NCI-H2081 treated with DMSO at 0.1 percent for 48 hours (cell line): ENCODE measurements at places on chromosomes 7 and 10.

DNA sequence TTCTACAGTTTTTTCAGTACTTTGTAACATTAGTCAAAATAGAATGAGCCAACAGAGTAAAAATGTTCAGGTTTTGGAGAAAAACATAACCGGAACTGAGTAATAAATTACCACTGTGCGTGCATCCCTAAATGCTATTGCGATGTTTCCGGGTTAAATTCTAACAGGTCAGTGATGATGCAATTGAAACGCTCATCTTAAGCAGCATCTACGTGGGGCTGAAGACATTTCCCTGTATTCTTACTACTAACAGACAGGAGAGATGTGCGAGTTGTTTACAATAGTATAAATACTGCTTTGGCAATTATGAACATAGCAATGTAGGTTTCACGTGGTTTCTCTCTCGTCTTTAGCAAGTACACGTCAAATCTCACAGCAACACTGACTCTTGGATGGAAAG is 149.4 kb downstream of the USP6NL start:
- DNase-seq, result no peak

- DNase-seq, result no peak
Measured at GRCh38 chr10:24958721-24959381, 6.4 kb upstream of the PRTFDC1 start.

DNA sequence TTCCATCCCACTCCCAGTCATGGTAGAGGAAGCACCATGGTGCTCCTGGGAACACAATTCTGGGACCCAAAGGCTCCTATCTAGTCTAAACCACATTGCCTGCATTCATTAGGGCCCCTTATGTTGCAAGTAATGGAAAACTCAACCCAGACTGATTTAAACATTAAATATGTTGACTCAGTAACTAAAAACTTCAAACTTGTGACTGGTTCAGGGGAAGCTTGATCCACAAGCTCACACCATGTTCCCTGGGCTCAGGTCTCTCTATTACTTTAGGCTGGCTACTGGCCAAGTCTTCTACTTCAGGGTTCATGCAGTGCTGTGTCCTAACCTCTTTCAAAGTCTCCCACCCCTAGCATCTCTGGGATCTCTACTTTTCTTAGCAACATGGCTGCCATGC is 13.1 kb downstream of the WNT16 start:
- no peak for DNase-seq

GRCh38 chr10:93463723-93464476 is 18.2 kb downstream of the MYOF start:
- no peak for DNase-seq

- no peak for DNase-seq
Measured at GRCh38 chr7:148318838-148319237, 271.7 kb upstream of the C7orf33 start.

DNA sequence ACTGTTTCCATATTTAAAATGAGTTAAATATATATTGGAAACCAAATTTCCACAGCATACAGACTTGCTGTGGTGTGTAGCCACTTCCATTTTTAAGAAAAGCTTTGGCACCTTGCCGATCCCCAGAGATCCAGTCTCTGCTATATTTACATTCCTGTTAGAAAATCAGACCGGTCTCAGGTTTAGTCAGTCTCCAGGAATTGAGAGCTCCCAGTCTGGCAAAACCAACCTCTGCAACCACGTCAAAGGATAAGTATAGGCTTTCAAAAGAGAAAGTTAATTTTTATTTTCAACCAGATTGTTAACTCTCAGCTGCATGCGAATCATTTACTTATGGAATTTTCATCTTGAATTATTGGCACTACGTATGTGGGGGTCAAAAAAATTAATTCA is 28.2 kb downstream of the PUS7 start:
- DNase-seq, result no peak

GRCh38 chr10:121956111-121957061 is 18.6 kb downstream of the NSMCE4A start:
- no peak for DNase-seq

- DNase-seq, result no peak
Measured at GRCh38 chr10:10870523-10871241, 147.0 kb upstream of the CELF2 start.

- DNase-seq, result no peak
Measured at GRCh38 chr10:123000155-123000554, 8.4 kb downstream of the IKZF5 start.

- DNase-seq, result no peak
Measured at GRCh38 chr7:107551936-107552335, 11.8 kb downstream of the COG5 start.

- DNase-seq, result no peak
Measured at GRCh38 chr7:133753513-133753912, 373.6 kb upstream of the LRGUK start.

DNA sequence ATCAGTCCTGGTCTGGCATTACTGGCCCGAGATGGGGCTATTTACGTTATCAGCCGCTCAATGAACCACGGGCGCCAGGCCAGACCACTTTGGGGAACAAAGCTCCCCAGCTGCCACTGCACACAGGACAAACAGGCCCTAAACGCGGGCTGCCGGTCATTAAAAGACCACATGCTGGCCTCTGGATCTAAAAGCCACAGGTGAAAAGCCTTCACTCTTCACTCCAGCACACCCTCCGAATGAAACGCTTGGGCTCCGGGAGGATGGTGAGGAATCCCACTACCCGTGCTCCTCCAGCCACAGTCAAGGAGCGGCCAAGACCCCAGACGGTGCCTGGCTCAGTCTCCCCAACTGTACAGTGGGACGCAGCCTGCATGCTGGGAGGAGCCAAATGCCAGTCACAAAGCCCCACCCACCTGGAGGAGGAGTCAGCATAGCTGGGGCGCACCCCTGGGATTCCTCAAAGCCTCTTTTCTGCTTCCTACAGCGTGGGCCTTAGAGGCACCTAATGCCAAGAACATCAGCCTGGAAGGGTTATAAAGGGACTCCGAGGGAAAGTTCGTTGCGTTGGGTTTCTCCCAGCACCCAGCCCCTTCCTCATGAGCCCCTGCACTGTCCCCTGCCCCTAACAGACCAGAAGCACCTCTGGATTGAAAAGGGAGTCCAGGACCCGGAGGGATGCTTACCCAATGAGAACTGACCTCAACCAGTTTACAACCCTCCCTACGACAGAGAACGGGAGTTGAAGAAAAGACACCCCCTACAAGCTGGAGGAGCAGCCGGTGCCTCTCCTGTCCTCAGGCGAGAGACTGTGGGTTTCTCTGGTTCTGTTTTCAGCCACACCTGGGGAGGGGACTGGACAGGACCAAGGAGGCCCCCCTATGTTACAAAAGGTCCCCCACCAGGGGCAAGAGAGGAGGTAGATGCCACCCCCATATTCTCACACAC is 4.7 kb downstream of the PDGFA start:
- no peak for DNase-seq

- no peak for DNase-seq
Measured at GRCh38 chr10:6009150-6009549, 31.8 kb upstream of the IL15RA start.

DNA sequence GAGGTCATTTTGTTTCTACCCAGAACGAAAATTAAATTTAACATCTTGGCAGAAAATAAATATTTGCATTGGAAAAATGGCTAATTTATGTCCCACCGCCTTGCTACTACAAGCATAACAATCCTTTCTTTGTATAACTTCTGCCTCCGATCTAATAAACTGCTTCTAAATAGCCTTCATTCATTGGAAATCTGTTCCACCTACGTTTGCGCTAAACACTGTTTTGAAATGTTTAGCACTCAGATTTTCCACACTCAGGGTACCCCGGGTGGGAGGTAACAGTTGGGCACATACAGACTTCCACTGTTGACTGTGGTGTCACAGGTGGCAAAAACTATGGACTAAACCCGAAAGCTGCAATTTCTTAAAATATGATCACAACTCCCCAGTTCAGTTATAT is 96.4 kb downstream of the FGFR2 start:
- no peak for DNase-seq

DNA sequence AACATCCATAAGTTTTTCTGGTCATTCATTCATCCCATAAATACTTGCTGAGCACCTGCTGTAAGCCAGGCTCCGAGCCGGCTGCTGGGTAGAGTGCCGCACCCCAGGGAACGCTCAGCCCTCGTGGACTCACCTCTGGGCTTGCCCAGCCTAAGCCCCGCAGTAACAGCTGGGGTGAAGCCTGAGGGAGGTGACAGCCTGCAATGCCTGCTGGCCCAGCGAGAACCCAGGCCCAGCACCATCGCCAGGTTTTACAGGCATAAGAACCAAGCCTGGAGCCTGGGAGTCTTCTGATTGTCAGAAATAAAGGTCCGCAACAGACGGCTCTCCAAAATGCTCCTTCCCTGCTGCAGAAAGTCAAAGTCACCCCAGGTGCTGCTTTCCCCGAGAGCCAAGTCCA is 205.4 kb downstream of the ZMYND11 start:
- DNase-seq, result no peak

GRCh38 chr7:157335991-157336382 is 817 bp upstream of the DNAJB6 start:
- no peak for DNase-seq

GRCh38 chr10:133044401-133044811 is 43.3 kb upstream of the ADGRA1 start:
- DNase-seq, result no peak

- no peak for DNase-seq
Measured at GRCh38 chr10:101569622-101570427, 18.2 kb downstream of the POLL start.

DNA sequence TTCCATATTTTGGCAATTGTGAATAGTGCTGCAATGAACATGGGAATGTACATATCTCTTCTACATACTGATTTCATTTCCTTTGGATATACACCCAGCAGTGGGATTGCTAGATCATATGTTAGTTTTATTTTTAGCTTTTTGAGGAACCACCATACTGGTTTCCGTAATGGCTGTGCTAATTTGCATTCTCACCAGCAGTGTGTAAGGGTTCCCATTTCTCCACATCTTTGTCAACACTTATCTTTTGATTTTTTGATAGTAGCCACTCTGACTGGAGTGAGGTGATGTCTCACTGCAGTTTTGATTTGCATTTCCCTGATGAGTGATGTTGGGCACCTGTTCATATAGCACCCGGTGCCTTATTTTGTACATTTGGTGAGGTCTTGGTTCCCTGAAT is 519.6 kb downstream of the REEP3 start:
- no peak for DNase-seq

DNA sequence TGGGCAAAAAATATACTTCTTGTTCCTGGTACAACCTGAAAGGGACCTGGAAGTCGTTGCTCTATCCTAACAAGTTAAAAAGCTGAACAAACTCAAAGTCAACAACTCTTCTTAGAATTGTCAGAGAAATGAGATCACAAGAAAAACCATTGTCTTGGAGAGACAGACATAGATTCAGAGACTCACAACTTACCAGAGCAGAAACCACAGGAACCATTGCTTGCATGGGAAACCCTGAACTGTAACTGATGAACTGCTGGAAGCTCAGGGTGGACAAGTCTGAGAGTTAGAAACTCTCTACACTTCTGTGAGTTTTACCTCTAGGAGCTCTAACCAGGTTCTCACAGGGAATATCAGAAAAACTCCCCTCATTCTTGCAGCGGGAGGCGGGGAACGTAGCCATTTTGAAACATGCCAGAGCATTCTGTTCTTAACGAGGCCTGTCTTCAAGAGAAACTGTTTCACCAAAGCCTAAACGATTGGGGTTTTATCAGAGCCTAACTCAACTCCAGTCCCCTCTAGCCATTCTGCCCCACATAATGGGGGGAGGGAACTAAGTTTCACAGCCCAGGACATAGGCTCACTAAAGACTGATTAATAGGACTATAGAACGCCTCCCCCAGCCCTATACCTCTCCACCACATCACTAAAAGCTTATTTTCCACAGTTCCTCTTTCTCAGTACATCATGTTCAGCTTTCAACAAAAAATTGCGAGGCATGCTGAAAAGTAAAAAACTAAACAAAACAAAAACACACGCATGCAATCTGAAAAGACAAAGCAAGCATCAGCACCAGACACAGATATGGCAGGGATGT is 12.0 kb upstream of the GSDME start:
- DNase-seq, result no peak
